MM.1S (cell line): ENCODE measurements at places on chromosomes 5 and 9.

- no peak overlapping the region for H3K27ac ChIP-seq
- H3K4me3 ChIP-seq = no peak overlapping the region
- no peak for DNase-seq
Observed at GRCh38 chr5:14006823-14007520, 62.5 kb upstream of the DNAH5 start.

DNA sequence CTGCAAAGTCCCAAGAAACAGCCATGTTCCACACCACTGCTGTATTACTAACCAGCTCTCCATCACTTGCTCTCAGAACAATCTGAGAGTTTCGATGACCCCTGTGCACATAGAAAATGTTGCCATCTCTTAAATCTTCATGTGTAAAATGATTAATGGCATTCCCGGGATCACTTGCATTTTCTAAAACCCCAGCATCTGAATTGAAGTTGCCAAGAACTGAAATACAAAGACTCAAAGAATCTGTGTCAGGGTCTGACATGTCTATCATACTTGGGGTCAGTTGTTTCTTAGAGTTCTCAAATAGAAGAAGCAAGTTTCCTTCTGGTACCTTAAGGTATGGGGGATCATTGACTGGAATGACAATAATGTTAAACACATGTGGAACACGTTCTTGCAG lies 115.1 kb downstream of the ESM1 start:
- H3K27me3 ChIP-seq = no peaks in the 10 kb centered on the region
- no peaks in the 10 kb centered on the region for H3K36me3 ChIP-seq
- H3K27ac ChIP-seq = no peak overlapping the region
- DNase-seq = no peak
- H3K4me1 ChIP-seq = no peaks in the 10 kb centered on the region
- no peak overlapping the region for H3K4me3 ChIP-seq

DNA sequence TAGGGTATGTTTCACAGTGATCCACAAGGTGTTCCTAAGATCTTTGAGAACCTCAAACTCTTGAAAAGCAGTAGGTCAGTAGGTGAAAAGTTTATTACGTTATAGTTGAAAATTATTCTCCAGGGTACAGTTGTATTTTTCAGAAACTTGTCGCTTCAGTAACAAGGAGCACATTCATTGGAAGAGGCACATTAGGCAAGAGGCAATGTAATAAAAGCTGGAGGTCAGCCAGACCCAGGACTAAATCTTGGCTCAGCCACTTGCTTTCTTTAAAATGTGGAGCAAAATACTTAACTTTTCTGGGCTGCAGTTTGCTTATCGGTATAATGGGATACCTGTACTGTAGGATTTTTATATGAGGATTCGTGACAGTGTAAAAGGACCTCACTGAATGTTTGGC lies 45.6 kb downstream of the TLE4 start:
- no peak overlapping the region for H3K4me3 ChIP-seq
- no peak overlapping the region for H3K27ac ChIP-seq
- no peaks in the 10 kb centered on the region for H3K36me3 ChIP-seq

DNA sequence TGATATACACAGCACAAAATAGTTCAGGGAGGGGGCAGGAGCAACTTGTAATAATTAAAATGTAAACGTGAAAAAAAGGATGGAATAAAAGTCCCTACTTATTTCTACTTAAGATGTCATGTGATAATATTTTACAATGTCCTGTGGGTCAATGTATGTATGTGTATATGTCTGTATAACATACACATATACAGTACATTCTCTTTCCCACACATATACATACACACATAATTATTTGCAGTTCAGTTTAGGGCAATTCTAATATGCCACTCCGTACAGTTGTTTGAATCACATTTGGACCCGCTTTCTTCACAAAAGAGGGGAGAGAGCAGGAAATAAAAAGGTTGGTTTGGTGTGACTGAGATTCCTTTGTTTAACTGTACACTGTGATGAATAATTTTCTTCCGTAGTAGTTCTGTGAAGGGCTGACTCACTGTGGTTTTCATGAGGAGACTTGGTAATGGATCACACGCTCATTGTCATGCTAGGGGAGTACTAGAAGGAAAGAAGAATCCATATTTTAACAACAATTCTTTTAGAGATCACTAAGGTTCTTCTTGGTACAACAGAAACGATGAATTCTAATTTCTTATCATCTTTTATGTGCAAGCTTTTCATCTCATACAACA lies 26.2 kb upstream of the ACOT12 start:
- no peak overlapping the region for H3K4me3 ChIP-seq
- H3K27me3 ChIP-seq = no peaks in the 10 kb centered on the region
- no peaks in the 10 kb centered on the region for H3K4me1 ChIP-seq
- H3K36me3 ChIP-seq = no peaks in the 10 kb centered on the region
- no peak overlapping the region for H3K27ac ChIP-seq

DNA sequence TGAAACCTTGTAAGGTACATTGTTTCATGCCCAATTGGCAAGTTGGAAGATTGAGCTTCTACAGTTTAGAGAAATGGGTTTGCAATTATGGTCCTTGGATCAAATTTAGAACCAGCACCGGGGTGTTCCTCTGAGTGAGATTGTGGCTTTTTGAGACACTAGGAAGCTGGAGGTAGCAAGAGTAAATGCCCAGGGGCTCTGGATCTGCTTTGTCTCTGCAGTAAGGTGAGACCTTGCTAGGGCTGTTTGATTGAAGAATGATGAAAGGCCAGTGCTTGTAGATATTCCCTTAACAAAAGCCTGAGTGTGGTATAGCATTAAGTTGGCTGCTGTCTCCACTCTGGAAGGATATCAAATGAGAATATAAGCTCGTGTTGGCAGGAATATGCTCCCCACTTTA lies 36.0 kb downstream of the WWC1 start:
- peaks cover 33% of the 10 kb centered on the region for H3K4me1 ChIP-seq
- no peaks in the 10 kb centered on the region for H3K36me3 ChIP-seq
- no peaks in the 10 kb centered on the region for H3K27me3 ChIP-seq
- no peak overlapping the region for H3K27ac ChIP-seq
- no peak overlapping the region for H3K4me3 ChIP-seq

DNA sequence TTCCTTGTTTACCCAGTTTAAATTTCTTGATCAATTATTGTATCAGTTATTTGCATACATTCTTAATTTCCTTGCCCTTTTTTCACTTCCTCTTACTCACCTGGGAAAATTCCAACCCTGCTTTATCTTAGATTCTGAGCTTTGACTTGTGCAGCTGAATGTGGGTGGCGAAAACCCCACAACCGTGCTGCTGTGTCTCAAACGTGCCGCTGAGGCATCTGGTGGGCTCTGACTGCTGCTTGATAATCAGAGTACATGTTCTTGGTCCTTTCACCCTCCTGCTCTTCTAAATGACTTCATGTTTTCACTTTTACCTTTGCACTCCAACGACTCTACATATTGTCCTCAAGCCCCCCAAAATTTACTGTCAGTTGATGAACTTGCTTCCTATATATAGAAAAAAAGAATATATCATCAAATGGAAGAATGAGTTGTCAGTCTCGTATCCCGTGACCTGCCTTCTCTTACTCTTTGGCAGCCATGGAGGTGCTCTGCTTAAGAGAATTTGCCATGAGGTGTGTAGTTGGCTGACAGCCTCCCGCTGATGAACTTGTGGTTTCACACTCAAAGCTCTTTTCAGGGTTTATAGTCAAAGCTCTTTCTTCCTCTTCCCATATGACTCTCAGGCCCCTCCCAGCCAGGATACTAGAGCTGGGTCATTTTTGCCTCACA lies 14.0 kb upstream of the JAK2 start:
- peak overlapping the region; percentile 9; the same call in 1 of the 2 replicates for H3K27ac ChIP-seq
- H3K36me3 ChIP-seq = no peaks in the 10 kb centered on the region
- H3K4me3 ChIP-seq = peak overlapping the region; percentile 18
- peak; percentile 63 for DNase-seq
- H3K27me3 ChIP-seq = no peaks in the 10 kb centered on the region

DNA sequence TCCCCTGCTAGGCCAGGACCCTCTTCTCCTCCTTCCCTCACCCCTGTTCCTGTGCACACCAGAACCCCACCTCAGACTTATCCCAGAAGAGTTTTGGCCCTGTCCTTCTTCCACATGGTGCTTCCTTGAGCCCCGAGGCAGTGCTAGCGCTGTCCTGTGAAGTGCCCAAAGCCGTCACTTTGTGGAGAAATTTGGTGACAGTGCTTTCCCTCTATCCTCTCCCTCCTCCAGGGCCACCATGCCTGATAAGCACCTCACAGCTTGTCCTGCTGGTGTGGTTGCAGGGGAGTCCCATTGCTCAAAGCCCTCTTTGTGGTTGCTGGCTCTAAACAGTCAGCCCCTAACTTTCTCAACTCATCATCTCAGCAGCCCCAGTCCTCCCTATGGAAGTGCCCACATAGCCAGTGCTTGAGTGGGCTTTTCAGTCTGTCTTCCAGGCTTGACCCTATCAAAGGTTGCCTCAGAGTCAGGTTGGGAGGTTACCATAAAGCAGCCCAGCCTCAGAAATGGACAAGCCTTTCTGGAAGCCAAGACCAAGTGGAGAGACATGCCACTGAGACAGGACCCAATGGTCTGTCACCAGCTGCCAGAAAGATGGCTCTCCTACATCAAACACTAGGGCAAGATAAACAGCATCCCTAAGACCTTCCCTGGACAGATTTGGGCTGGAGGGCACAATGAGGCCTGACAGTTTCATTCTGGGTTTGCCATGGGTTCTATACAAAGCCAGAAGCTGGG lies 18.0 kb downstream of the IGIP start:
- no peak overlapping the region for H3K4me3 ChIP-seq
- no peaks in the 10 kb centered on the region for H3K4me1 ChIP-seq
- H3K36me3 ChIP-seq = no peaks in the 10 kb centered on the region
- peaks cover 4% of the 10 kb centered on the region; the same call in 1 of the 2 replicates for H3K27me3 ChIP-seq

DNA sequence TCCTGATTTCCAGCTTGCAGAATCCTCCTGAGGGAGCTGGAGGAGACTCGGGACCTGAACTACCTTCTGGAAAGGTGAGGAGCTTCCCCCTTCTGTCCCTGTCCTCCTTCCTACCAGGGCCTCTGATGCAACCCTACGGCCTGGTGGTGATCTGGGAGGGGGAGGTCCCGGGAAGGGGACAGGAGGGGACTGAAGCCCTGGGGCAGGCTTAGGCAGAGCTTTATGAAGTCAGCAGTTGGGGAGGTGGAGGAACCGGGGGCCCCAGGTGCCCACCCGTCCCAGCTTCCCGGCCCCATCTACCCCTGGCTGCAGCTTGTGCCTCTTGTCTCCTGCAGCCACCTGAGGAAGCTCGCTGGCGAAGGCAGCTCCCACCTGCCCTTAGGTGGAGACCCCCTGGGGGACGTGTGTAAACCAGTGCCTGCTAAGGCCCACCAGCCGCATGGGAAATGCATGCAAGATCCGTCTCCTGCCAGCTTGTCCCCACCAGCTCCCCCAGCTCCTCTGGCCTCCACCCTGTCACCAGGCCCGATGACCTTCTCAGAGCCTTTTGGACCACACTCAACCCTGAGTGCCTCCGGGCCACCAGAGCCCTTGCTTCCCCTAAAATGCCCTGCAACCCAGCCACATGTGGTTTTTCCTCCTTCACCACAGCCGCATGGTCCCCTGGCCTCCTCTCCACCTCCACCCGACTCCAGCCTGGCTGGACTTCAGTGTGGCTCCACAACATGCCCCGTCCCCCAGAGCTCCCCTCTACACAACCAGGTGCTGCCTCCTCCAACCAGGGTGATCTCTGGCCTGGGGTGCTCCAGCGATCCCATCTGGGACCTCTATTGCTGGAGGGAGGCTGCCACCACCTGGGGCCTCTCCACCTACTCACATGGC lies 2.1 kb downstream of the SPATA31E1 start:
- DNase-seq = no peak
- H3K27ac ChIP-seq = no peak overlapping the region
- no peaks in the 10 kb centered on the region for H3K36me3 ChIP-seq
- H3K4me3 ChIP-seq = no peak overlapping the region

DNA sequence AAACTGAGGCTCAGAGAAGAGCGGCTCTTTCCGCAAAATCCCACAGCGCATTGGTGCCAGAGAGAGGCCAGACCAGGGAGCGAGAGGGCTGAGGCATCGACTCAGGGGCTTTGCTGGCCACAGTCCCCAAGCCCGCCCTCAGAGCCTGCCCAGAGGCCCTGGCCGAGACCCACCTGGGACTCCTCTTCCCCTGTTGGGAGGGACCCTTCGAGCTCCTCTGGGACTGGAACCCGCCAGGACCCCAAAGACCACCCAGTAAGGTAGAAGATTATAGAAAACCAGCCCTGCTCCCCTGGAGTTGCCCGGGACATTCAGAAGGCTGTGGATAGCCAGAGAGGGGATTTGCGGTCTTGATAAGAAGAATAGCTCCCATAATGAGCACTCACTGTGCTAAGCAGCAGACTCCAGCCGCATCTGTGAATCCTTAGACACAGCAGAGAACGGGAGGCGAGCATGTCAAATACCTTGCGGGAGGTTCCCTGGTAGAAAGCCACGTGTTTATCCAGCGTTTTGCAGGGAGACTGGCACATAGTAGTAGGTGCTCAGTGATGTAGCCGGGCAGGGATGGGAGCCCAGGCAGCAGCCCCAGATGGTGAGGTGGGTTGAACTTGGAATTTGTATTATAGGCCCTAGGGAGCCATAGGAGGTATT lies 651 bp upstream of the AK1 start:
- no peaks in the 10 kb centered on the region for H3K4me1 ChIP-seq
- H3K4me3 ChIP-seq = peak overlapping the region; percentile 65
- H3K36me3 ChIP-seq = no peaks in the 10 kb centered on the region
- DNase-seq = no peak
- no peaks in the 10 kb centered on the region for H3K27me3 ChIP-seq

- H3K27me3 ChIP-seq = no peaks in the 10 kb centered on the region
- no peak for DNase-seq
- peaks cover 13% of the 10 kb centered on the region for H3K4me1 ChIP-seq
- H3K36me3 ChIP-seq = no peaks in the 10 kb centered on the region
Observed at GRCh38 chr9:36093384-36093783, 43.1 kb upstream of the GLIPR2 start.

DNA sequence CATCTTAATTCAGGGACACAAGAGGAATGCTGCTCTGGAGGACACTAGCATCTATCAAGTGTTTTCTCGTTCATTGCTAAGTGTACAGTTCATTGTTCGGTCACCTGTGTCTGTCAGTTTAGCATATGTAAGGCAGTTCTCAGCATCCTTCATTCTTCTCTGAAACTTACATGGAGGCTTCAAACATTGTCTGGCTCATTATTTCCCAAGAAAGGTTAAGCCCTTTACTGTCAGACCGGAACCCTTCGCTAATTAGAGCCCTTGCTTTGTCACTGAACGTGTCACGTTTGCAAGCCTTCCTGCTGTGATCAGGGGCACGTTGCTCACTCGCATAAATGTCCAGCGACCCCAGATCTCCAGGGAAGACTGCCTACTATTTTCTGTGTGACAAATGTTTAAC lies 62.3 kb upstream of the RIOK2 start:
- no peak overlapping the region for H3K27ac ChIP-seq
- no peaks in the 10 kb centered on the region for H3K36me3 ChIP-seq
- no peaks in the 10 kb centered on the region for H3K4me1 ChIP-seq
- H3K27me3 ChIP-seq = no peaks in the 10 kb centered on the region
- no peak overlapping the region for H3K4me3 ChIP-seq

- H3K27ac ChIP-seq = no peak overlapping the region
- no peaks in the 10 kb centered on the region for H3K27me3 ChIP-seq
- no peak for DNase-seq
Observed at GRCh38 chr9:26341545-26341944, 551.1 kb downstream of the CAAP1 start.

- peaks cover 76% of the 10 kb centered on the region for H3K27me3 ChIP-seq
- H3K27ac ChIP-seq = no peak overlapping the region
- DNase-seq = no peak
- H3K36me3 ChIP-seq = no peaks in the 10 kb centered on the region
- no peak overlapping the region for H3K4me3 ChIP-seq
Observed at GRCh38 chr9:135076143-135076875, 11.2 kb upstream of the OLFM1 start.

GRCh38 chr5:110150199-110150598 lies 460.5 kb downstream of the MAN2A1 start:
- H3K27me3 ChIP-seq = no peaks in the 10 kb centered on the region
- H3K4me3 ChIP-seq = no peak overlapping the region
- H3K27ac ChIP-seq = no peak overlapping the region
- DNase-seq = no peak
- no peaks in the 10 kb centered on the region for H3K4me1 ChIP-seq
